Left renal pelvis (tissue), 4 donors: ENCODE measurements at places on chromosomes 3 and 15.

DNA sequence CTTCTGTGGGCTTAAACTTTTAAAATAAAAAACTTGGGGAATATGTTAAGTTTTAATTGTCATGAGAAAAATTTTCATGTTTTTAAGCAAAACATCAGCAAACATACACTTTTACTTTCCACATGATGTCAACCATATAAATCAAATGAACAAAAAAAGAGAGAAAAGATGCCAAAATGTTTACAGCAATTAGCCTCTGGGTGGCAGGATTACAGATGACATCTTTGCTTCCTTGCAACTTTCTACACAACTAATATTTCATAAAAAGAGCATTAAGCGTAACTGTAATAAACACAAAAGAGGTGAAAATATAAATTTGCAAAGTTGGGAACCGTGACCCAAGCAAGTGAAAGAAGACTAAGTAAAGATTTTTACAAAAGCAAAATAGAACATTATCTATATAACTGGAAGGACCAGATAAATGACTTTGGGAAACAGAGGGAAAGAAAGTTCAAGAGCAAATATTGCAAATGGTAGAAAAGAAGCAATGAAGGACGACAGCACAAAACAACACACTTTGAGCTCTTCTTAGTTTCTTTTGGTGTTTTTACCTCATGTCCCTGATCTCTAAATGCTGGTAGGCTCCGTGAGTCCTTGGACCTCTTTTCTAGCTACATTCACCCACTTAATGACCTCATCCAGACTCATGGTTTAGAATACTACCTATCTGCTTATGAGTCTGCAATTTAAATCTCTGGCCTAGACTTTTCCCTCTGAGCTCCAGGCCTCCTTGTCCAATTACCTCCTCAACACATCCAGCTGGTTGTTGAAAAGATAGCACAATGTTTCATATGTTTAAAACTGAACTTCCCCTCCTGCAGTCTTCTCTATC, 9.4 kb downstream of the TP53BP1 start:
- no peak for DNase-seq

- no peak for DNase-seq
Observed at GRCh38 chr3:158762701-158763100, 30.4 kb upstream of the RARRES1 start.

DNA sequence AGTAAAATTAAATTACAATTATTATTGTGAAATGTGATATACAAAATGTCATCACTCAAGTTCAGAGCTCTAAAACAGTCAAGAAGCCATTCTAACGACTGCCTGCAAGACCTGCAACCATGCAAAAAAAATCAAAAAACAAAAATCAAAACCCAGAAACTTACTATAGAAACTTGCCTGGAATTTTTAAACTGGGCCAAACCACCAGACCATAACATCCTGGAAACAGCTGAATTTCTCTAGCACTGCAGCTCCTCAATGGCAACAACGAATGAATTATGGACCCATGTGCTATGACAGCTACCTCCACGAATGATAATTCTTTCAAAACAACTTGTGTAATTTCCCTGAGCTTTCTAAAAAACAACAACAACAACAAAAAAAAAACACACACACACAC, 130.0 kb upstream of the KCNMB2 start:
- DNase-seq, result no peak

GRCh38 chr3:175207361-175207760, 348.2 kb downstream of the NAALADL2 start:
- DNase-seq, result no peak

DNA sequence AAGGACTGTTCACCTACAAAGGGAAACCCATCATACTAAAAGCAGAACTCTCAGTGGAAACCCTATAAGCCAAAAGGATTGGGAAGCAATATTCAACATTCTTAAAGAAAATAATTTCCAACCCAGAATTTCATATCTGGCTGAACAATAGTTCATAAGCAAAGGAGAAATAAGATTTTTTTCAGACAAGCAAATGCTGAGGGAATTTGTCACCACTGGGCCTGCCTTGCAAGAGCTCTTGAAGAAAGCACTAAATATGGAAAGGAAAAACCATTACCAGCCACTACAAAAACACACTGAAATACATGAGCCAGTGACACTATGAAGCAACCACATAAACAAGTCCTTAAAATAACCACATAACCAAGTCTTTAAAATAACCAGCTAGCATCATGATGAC, 28.9 kb upstream of the DCBLD2 start:
- no peak for DNase-seq

DNA sequence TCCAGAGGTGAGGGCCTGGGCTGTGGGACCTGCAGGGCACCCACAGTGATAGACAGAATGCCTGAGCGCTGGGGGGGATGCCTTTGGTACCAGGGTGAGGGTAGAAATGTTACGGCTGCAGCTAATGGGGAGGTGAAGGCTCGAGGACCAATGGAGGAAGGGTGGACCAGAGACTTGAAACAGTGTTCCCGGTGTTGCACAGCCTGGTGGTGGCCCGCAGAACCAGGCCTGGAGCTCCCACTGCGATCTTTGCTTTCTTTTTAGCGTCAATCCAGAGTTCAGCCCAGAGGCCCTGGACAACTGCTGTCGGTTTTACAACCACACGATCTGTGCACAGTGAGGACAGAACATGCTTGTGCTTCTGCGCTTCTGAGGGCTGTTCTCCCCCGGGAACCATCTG, 36.8 kb upstream of the PDE8A start:
- DNase-seq, result no peak

DNA sequence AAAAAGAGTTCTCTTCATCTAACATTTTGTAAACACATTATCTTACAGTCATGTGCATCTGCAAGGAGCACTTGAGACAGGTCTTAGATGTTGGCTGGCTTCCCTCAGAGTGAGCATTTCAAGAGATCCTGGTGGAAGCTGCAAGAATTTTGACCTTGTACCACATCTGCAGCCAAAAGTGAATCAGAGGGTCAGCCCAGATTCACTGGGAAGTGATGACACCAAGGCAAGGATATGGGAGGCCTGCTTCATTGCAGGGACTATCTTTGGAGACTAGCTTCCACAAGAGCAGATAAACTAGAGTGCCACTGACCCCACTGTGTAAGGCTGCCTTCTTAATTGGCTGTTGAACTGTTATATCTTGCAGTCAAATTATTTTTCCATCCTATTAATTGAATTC, 21.3 kb upstream of the GADL1 start:
- no peak for DNase-seq

DNA sequence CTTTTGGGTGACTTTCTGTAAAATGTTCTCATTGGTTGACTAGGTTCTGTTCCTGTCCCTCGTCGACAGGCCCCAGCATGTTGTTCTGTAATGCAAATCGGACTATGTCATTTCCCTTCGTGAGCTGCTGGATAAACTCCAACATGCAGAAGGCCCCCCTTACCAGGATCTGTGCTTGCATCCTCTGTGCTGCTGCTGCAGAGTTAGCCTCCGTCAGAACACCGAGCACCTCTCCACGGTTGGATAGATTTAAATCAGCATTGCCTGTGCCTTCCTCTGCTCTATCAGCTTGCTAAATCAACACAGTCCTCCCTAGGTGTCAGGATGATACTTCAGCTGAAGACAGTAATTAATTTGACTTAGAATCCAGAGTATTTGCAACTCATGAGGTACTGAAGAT, 12.7 kb upstream of the MINDY4B start:
- DNase-seq, result no peak

DNA sequence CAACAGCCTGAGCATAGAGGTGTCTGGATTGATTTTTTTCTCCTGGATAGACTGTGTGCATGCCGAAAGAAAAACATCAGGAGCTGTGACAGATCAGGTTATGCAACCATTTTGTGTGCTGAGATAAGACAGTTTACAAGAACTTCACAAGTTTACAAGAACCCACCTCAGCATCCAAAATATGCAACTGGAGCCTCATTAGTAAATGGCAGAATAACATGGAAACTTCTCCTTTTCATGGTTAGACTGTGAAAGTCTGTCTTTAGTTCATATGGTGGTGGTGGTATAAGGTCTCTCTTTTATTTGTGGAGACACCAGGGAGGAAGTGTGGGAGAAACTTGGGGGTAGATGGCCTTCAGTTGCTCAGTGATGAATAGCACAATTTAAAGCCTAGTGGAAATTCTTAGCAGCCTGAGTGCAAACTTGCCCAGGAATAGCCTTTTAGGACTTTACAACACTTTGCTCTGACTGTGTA, 3.7 kb upstream of the ZNF609 start:
- no peak for DNase-seq

DNA sequence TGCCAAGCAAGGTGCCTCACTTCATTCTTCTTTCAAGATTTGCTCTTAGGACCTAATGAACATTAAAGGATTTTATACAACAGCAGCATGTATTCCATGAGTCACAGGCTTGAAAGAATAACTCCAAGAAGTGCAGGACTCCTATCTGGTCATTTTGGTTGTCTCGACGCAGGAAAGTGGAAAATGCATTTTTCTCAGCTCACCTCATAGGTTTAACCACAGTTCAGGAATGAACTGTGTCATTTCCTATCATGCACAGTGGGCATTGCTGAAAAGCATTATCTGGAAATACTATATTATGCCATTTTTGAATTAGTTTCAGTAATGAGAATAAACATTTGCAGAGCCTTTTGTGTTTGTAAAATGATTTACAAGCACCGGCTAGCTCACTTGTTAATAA, 98.7 kb upstream of the BFSP2 start:
- no peak for DNase-seq

DNA sequence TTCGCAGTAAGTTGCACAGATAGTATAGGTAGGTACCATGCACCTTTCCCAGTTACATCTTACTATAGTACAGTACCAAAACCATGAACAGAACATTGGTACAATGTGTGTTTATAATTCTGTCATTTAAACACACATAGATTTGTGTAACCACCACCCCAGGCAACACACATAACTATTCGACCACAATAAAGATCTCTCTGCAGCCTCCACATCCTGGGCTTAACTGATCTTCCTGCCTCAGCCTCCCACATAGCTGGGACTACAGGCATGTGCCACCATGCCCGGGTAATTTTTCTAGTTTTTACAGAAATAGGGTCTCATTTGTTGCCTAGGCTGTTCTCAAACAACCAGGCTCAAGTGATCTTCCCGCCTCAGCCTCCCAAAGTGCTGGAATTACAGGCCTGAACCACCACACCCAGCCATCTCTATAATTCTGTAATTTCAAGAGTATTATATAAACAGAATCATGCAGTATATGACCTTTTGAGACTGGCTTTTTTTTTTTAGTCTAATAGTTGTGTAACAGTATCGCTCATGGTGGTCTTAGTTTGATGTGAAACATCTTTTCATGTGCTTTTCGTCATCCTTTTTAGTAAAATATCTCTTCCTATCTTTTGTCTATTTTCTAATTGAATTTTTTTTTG, 13.3 kb upstream of the TMF1 start:
- DNase-seq, result no peak

- no peak for DNase-seq
Observed at GRCh38 chr3:43081796-43082195, 24.1 kb downstream of the POMGNT2 start.

DNA sequence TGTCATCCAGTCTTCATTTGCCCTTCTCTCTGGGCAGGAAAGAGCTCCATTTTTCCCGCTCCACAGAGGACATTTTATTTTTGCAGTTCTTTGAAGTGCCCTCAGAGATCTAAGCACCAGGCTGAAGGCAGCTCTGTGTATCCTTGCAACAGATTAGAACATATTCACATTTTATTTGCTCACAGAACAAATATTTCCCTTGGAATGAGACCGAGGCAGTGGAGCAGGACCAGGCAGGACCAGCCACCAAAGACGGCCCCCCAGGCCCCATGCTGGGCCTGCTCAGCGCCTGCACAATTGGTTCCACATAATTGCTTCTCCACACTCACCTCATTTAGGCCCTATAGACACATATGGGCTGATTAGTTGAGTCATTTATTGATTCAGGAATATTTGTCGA, 15.7 kb upstream of the ETV5 start:
- DNase-seq, result no peak

GRCh38 chr3:111481551-111481950, 60.4 kb upstream of the CD96 start:
- DNase-seq, result no peak

- no peak for DNase-seq
Observed at GRCh38 chr15:26504009-26504408, 268.9 kb downstream of the GABRB3 start.

DNA sequence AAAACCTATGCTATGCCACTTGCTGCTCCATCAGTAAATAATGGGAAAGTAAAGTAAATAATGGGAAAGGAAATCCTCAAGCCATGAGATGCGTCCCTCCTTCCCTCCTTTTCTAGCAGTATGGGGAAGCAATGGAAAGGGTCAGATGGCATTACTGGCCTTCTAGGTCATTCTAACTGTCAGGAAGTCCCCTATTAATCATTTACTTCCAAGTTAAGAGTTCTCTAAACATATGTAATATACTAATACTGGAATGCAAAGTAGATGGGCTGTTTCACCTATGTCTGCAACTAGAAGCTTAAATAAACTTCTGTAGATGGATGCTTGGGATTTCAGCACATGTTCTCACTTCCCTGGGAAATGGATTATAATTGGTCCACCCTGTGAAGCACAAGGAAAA, 55.9 kb downstream of the MDFIC2 start:
- DNase-seq, result no peak

- DNase-seq, result no peak
Observed at GRCh38 chr3:28727307-28727706, 378.7 kb upstream of the AZI2 start.

- no peak for DNase-seq
Observed at GRCh38 chr15:63879995-63880394, 46.2 kb upstream of the HERC1 start.

DNA sequence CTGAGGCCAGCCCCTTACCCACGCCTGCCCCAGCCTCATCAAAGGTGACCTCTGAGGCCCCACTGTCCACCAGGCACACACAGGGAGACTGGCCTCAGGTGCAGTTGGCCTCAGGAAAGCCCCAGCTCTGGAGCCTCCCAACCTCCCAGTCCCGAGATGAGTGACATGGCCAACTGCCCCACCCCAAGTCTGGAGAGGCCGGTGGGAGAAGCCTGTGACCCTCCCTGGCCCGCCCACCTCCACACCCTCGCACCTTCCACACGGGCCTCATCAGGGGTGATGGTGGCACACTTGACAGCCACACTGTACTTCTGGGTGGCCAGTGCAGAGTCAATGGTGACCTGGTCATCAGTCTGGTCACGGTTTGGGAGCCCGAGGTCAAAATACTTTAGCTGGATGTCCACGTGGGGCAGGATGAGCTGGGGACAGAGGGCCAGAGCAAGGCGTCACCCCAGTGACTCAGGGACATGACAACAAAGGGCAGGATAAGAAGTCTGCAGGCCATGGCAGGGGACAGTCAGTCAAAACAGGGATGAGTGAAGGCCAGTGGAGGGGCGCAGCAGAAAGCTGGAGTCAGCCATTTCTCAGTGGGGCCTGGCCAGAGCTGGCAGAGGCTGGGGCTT, 11.9 kb downstream of the IDH2 start:
- no peak for DNase-seq

DNA sequence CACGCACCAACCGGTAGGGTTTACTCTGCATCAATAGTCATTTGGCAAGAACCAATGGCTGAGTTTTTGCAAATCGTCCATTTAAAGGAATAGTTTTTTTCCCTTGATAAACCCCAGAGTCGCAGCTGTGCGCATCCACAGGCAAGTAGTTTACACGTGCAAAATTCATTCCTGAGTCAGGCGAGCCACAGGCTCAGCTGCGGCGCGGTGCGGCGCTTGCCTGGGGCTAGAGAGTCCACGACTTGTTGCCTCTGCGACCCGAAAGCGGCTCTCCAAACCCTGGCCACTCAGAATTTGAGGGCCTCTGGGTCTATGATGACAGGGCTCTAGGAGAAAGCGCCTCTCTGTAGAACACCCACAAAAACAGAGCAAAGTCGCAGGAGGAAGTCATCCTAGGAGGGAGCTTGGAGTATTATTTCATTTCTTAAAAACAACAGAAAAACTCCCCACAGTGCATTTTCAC, 36.7 kb downstream of the ZIC4 start:
- DNase-seq, result no peak

GRCh38 chr3:114331007-114331406, 37.2 kb downstream of the TIGIT start:
- DNase-seq, result no peak
